ENCODE measurements at places on chromosomes 16 and 17.

GRCh38 chr16:86225905-86226371 is 284.4 kb upstream of the FOXF1 start:
- no peak for DNase-seq

DNA sequence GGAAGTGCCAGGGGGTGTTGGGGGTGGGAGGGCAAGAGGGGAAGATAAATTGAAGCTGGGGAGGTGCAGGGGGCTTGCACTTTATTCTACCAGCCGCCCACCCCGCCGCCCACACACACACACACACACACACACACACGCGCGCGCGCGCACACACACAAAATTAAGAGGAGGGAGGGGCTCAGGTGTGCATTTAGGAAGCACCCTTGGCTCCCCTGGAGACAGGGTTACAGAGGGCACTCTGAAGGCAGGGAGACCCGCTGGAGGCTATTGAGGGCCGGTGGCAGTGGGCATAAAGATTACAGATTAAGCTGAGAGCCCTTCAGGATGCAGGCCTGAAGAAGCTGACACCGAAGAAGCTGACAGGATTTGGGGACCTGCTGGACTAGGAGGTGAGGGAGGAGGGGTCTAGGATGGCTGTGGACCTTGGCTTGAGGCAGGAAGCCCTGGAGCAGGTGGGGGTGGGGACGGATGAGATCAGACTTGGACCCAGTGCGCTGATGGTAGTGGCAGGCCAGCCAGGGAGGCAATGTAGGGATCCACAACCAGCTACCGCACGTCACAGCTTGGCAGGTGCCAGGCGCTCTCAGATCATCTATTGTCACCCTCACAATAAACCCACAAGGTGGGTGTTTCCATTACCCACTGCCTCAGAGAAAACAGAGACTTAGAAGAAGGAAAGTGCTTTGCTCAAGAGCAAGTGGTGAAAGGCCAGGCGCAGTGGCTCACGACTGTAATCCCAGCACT is 772 bp upstream of the SAMD14 start:
- DNase-seq = no peak

- DNase-seq = peak; percentile 70
These were observed 20.4 kb upstream of the SLC38A8 start for GRCh38 chr16:84062734-84063640.

GRCh38 chr17:44972953-44973352 is 4.8 kb upstream of the C1QL1 start:
- DNase-seq = no peak
